ENCODE measurements at places on chromosomes 5 and 9. TPM values are rescaled to one million over a fixed set of nuclear protein-coding genes. Genes with fewer than 3 reads are reported as not detected.
A peak's percentile ranks its signal among the peaks of the same experiment; 100 is the strongest.

- H3K27ac ChIP-seq, result no peak overlapping the region
- H3K36me3 ChIP-seq, result no peaks in the 10 kb centered on the region
- no peaks in the 10 kb centered on the region for H3K27me3 ChIP-seq
- H3K4me1 ChIP-seq, result peaks cover 48% of the 10 kb centered on the region
- no peak for DNase-seq
Observed at GRCh38 chr5:78543916-78544315, 104.7 kb downstream of the LHFPL2 start.

Gene STK32A
- 2.9 TPM for total RNA-seq

- H3K4me1 ChIP-seq, result no peaks in the 10 kb centered on the region
- no peak overlapping the region for H3K4me3 ChIP-seq
Observed at GRCh38 chr5:165631235-165631634, 2125.8 kb downstream of the MAT2B start.

Gene FOXD4
- 0.32 TPM for total RNA-seq

- H3K36me3 ChIP-seq, result no peaks in the 10 kb centered on the region
- H3K27ac ChIP-seq, result no peak overlapping the region
- no peaks in the 10 kb centered on the region for H3K27me3 ChIP-seq
- H3K4me3 ChIP-seq, result no peak overlapping the region
- DNase-seq, result no peak
Observed at GRCh38 chr5:106080535-106080934, 1590.2 kb downstream of the EFNA5 start.

Gene CXCL14
- total RNA-seq, result 42.4 TPM

- H3K27ac ChIP-seq, result no peak overlapping the region
- H3K4me3 ChIP-seq, result no peak overlapping the region
- DNase-seq, result no peak
- no peaks in the 10 kb centered on the region for H3K4me1 ChIP-seq
- H3K36me3 ChIP-seq, result no peaks in the 10 kb centered on the region
Observed at GRCh38 chr5:122394284-122394930, 82.4 kb downstream of the SNCAIP start.

DNA sequence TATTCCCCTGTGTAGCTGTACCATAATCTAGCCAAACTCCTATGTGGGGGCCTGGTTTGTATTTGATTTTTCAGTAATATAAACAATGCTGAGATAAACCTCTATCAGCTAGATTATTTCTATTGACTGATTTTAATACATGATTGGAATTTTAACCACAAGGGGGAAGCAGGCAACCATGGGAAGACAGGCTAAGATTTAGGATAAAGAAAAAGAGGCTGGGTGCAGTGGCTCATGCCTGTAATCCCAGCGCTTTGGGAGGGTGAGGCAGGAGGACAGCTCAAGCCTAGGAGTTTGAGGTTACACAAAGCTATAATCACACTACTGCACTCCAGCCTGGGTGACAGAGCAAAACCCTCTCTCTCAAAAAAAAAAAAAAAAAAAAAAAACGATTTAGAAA, 18.1 kb upstream of the GPX3 start:
- DNase-seq, result no peak
- H3K4me3 ChIP-seq, result no peak overlapping the region
- peaks cover 44% of the 10 kb centered on the region for H3K4me1 ChIP-seq
- no peaks in the 10 kb centered on the region for H3K27me3 ChIP-seq
- no peak overlapping the region for H3K27ac ChIP-seq
- H3K36me3 ChIP-seq, result no peaks in the 10 kb centered on the region

DNA sequence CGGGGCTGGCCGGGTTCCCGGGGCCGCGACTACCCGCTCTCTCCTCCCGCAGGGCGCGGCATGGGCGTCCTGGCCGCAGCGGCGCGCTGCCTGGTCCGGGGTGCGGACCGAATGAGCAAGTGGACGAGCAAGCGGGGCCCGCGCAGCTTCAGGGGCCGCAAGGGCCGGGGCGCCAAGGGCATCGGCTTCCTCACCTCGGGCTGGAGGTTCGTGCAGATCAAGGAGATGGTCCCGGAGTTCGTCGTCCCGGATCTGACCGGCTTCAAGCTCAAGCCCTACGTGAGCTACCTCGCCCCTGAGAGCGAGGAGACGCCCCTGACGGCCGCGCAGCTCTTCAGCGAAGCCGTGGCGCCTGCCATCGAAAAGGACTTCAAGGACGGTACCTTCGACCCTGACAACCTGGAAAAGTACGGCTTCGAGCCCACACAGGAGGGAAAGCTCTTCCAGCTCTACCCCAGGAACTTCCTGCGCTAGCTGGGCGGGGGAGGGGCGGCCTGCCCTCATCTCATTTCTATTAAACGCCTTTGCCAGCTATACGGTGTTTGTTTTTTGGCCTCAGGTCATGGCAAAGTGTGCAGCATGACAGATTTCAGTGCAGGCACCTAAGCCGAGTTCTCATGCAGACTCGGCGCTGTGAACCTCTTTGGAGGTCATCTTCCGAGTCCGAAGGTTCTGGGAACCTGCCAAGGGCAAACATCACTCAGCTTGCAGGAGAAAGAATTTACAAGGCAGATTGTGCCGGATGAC, 516 bp downstream of the MRPL41 start:
- H3K27ac ChIP-seq, result peak overlapping the region; percentile 85
- peak overlapping the region; percentile 80 for H3K4me3 ChIP-seq
- H3K36me3 ChIP-seq, result peaks cover 36% of the 10 kb centered on the region
- H3K27me3 ChIP-seq, result no peaks in the 10 kb centered on the region

DNA sequence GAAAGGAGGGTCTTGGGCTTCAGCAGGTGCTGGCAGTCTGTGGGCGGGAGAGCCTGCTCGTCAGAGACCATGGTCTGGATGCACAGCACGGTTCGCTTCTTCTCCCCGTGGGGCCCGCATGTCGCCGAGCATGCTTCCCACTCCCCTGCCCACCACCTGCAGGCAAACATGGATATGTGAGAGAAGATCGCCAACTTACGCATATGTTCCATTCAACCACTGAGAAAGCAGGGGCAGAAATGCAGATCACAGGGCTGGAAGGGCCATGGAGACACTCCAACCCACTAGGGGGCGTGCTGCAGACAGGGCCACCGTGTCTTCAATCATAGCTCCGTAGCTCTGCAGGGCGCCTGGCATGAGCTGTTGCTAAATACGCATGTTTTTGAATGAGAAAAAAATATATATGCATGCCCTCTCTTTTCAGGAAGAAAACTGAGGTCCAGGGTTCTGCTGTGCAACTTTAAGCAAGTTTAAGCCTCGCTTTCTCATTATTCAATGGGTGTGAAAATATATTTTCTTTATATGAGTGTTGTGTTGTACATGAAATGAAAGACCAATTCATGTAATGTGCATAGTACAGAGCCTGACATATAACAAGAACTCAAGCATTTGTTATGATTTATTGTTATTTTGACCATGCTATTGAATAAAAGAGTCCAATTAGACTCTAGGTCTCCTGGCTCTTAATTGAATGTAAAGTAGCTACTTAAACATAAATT, 148.0 kb downstream of the TARS1 start:
- no peak overlapping the region for H3K27ac ChIP-seq
- DNase-seq, result no peak
- H3K36me3 ChIP-seq, result no peaks in the 10 kb centered on the region
- H3K27me3 ChIP-seq, result no peaks in the 10 kb centered on the region
- no peak overlapping the region for H3K4me3 ChIP-seq

DNA sequence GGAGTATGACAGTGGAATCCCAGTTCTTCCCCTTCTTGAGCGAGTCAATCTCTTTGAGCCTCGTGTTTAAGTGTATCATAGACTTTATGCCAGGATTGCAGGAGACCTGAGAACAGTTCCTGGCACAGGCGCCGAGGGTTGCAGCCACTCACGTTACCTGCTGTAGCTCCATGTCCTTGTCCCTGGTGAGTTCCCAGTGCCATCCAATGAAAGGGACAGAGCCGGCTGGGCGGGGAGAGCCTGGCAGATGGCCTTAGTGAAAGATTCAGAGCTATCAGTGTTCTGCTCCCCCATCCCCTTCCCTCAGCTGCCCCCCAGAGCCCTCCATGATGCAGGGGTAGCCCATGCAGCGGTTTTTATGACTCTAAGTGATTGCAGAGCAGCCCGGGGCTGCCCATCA, 554.0 kb downstream of the BNC2 start:
- H3K4me3 ChIP-seq, result no peak overlapping the region
- H3K27ac ChIP-seq, result no peak overlapping the region
- H3K4me1 ChIP-seq, result no peaks in the 10 kb centered on the region
- no peaks in the 10 kb centered on the region for H3K27me3 ChIP-seq
- H3K36me3 ChIP-seq, result no peaks in the 10 kb centered on the region

DNA sequence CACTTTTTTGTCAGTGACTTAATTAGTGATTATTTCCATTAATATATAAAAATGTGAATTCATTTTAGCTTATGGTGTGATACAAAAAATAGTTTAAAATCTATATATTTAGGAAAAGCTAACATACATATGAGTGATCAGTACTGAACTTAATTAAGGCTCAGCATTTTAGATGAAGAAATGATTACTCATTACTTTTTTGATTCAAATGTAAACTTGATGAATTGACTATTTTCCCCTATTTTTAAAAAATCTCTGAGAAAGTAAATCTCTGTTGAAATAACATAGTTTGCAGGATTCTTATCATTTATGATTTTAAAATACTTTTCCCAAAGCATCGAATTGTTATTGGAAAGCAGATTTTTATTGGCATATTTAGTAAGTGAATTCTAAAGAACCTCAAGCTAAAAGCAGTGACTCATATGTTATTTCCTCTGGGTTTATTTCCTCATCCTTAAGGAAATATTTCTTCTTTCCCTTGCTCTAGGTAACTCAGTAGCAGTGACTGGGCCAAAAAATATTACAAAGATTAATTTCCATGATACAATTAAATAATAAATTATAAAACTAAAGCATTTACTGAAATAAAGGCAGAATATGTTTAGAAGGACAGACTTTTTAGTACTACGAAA, 290.6 kb downstream of the FER start:
- H3K27ac ChIP-seq, result no peak overlapping the region
- H3K36me3 ChIP-seq, result no peaks in the 10 kb centered on the region
- no peak for DNase-seq
- H3K4me3 ChIP-seq, result no peak overlapping the region

Gene SLC1A3
- total RNA-seq, result 52.1 TPM

Gene NR2F1
- total RNA-seq, result 42.6 TPM

- no peak overlapping the region for H3K27ac ChIP-seq
- H3K4me3 ChIP-seq, result no peak overlapping the region
- no peak for DNase-seq
Observed at GRCh38 chr9:746661-747434, 94.6 kb upstream of the DMRT1 start.

DNA sequence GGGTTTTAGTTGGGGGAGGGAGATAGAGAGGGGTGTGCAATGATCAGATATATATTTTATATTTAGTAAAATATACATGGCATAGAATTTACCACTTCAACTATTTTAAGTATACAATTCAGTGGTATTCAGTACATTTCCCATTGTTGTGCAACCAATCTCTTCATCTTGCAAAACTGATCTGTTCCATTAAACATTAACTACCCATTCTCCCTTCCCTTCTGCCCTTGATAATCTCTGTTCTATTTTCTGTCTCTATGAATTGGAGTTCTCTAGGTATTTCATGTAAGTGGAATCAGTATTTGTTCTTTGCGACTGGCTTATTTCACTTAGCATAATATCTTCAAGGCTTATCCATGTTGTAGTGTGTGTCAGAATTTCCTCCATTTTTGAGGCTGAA, 38.6 kb downstream of the TGFBI start:
- H3K36me3 ChIP-seq, result peaks cover 7% of the 10 kb centered on the region
- H3K4me3 ChIP-seq, result no peak overlapping the region
- DNase-seq, result no peak
- no peaks in the 10 kb centered on the region for H3K27me3 ChIP-seq
- no peak overlapping the region for H3K27ac ChIP-seq

DNA sequence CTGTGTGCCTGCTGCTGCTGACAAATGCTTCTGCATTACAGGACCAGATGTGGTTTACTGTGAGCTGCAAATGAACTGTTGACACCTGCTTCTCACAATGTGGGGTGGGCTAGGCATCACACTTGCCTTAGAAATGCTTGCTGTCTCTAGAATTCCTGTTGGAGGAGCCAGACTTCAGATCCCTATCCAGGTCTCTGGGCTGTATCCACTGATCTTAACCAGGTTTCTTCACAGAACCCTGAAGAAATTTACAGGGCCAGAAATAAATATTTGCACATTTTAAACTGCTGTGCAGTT, 255.4 kb downstream of the FAM114A2 start:
- H3K36me3 ChIP-seq, result no peaks in the 10 kb centered on the region
- H3K4me1 ChIP-seq, result no peaks in the 10 kb centered on the region
- no peaks in the 10 kb centered on the region for H3K27me3 ChIP-seq
- no peak for DNase-seq
- no peak overlapping the region for H3K4me3 ChIP-seq

DNA sequence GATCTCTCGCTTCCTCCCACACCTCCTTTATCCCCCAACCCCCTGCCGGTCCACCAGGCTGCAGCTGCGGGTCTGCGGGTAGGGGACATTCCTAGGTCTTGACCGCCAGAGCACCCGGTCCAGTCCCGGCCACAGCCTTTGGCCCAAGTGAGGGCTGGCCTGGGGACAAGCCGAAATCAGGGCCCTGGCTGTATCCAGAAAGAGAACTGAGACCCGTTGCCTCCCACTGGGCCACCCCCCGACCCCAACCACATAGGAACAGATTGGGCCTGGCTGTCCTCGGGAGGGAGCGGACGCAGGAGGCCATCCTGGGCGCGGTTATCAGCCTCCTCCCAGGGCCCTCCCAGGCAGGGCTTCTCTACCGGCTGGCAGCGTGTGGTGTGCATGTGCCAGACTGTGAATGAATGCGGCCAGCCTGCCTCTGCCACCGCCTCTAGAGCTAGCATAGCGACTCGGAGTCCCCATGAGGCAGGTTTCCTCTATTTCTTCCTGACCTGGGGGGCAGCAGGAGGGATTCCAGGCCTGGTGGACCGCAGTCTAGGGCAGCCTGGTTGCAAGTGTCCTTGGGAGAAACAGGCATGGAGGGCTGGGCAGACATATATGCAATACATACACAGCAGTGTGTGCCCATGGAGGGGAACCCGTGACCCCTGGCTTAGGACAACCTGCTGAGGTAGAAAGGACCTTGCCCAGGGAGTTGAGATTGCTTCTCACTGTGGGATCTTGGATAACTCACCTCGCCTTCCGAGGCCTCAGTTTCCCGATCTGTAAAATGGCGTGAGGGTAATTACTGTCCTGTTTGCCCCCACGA, 1.2 kb downstream of the N4BP3 start:
- peak overlapping the region; percentile 74 for H3K27ac ChIP-seq
- H3K4me3 ChIP-seq, result peak overlapping the region; percentile 63
- peaks cover 35% of the 10 kb centered on the region for H3K4me1 ChIP-seq
- H3K36me3 ChIP-seq, result no peaks in the 10 kb centered on the region
- no peak for DNase-seq
- peaks cover 32% of the 10 kb centered on the region for H3K27me3 ChIP-seq

DNA sequence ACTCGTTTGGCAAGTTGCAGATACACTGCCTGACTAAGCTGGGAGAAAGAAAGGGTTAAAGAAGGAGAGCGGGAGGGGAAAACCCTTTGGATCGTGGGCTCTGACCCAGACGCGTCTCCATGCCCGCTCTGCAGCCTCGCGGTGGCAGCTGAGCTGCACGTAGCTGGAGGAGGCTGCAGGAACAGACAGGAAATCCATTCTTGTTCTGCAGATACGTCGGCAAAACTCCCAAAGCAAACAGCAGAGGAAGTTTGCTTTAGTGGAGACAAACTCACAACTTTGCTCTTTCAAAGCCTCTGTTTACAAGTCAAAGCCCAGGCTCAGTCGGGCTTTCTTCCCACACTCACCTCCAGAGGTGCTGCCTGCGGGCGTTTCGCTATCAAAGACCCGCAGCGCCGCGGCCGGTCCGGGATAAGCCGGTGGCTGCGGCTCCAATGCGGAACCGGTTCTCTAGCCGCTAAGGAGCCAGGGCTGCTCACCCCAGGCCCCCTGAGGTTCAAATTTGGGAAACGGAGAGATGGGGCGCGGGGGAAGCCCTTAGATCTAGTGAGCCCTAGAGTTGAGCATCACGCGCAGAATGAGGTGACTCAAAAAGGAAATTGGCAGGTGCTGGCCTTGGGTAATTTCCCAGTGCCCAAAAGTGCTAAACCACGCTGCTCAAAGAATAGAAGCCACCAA, 60.7 kb downstream of the MAT2B start:
- peaks cover 24% of the 10 kb centered on the region for H3K27me3 ChIP-seq
- H3K4me1 ChIP-seq, result peaks cover 18% of the 10 kb centered on the region
- peak overlapping the region; percentile 47 for H3K4me3 ChIP-seq
